Dermis blood vessel endothelial cell (primary cell): ENCODE measurements at places on chromosomes 4 and X. TPM values are rescaled to one million over a fixed set of nuclear protein-coding genes. Genes with fewer than 3 reads are reported as not detected.

DNA sequence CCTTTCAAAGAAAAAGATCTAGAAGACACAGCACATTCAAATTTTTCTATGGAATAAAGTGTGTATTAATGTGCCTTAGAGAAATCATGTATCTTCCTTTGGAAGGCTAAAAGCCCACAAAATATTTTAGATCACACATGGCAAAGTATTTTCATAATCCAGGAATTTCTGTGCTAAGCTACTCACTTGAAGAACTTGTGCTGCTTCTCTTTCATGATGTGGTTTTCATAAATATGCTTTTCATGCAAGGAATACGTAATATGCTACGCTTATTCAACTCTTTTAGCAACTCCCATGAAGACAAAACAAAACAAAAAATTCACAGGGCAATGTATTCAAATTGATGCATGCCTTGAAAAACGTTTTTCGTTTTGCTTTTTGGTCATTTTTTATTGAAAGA is 125.6 kb downstream of the ARHGAP24 start:
- no peak for DNase-seq

GRCh38 chr4:87516683-87517082 is 12.5 kb downstream of the SPARCL1 start:
- no peak for DNase-seq

- DNase-seq, result no peak
Observed at GRCh38 chr4:48334900-48335384, 6.4 kb upstream of the SLAIN2 start.

The MMGT1 gene
- total RNA-seq, result 5.8 and 13.0 TPM in 2 replicates

The GPR101 gene
- not detected in 2 replicates for total RNA-seq

GRCh38 chr4:160110891-160111290 is 1008.0 kb downstream of the RAPGEF2 start:
- no peak for DNase-seq

GRCh38 chr4:148376151-148376550 is 66.1 kb downstream of the NR3C2 start:
- peak; percentile 84 for DNase-seq

GRCh38 chr4:147583876-147584275 is 33.3 kb upstream of the TMEM184C start:
- DNase-seq, result peak; percentile 19

DNA sequence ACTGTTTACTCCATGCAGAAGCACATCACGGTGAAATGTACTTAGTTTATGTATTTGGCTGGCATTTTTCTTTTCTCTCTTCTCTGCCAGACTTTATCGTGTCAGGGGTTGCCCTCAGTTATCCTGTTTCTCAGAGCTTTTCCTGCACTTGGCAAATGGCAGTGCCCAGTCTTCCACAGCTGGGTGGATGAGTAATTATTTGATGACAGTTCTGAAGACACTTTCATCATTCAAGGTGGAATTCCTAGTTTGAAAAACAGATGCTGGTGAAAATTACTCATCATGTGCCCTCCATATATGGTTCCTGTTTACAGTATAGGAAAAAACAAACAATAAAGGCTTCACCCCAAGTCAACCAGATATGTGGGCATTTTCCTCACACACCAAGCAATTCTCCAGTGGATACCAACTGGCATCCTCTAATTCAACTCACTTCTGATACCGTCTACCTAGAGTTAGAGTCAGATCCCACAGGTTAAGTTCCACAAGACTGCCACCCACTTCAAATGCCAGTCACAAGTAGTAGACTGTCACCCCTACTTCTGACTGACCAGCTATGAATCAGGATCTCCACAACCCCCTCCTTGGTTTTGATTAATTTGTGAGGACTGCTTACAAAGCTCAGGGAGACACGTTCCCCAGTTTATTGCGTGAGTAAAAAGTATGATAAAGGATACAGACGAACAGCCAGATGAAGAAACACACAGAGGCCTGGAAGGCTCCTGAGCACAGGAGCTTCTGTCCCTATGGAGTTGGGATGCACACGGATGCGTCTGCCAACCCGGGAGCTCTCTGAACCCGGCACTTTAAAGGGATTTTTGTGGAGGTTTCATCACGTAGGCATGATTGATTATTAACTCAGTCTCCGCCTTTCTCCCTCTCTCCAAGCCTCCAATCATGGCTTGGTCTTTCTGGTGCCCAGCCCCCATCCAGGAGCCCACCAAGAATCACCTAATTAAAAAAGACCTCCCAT is 72.9 kb downstream of the CLDN34 start:
- peak; percentile 47 for DNase-seq

The SSX3 gene
- total RNA-seq, result not detected in 2 replicates
